ENCODE measurements at places on chromosomes 16 and 17.

GRCh38 chr17:57834146-57834741, 15.6 kb downstream of the MRPS23 start:
- no peak for DNase-seq

- no peak for DNase-seq
These were observed 10.3 kb downstream of the NLRC5 start for GRCh38 chr16:56999409-57000270.

DNA sequence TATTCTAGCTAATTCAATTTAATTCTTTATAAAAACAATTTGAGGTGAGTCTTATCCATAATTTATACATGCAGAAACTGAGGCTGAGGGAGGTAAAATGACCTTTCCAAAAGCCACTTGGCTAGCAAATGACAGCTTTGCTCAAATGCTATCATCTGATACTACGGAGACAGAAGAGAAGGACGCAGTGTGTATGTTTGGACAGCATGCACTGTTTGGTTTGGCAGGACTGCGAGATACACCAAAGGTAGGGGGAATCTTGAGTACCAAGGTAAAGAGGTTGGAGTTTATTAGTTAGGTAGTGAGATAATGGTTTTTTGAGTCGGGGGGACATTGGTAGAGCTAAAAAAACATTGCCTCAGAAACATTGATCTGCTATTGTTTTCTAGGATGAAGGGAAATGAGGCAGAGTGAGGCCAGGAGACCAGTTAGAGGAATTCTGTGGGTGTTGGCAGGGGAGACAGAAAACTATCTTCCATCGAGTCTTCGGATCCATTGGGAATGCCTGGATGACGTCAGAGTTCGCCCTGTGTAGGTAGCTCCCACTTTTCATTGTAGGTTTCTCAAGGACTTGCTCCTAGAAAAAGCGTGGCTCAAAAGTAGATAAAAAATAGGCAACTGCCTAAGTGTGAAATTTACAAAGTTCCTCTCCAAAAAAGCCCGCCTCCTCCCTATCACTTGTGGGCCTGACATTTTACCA, 2.5 kb upstream of the HS3ST4 start:
- no peak for DNase-seq

DNA sequence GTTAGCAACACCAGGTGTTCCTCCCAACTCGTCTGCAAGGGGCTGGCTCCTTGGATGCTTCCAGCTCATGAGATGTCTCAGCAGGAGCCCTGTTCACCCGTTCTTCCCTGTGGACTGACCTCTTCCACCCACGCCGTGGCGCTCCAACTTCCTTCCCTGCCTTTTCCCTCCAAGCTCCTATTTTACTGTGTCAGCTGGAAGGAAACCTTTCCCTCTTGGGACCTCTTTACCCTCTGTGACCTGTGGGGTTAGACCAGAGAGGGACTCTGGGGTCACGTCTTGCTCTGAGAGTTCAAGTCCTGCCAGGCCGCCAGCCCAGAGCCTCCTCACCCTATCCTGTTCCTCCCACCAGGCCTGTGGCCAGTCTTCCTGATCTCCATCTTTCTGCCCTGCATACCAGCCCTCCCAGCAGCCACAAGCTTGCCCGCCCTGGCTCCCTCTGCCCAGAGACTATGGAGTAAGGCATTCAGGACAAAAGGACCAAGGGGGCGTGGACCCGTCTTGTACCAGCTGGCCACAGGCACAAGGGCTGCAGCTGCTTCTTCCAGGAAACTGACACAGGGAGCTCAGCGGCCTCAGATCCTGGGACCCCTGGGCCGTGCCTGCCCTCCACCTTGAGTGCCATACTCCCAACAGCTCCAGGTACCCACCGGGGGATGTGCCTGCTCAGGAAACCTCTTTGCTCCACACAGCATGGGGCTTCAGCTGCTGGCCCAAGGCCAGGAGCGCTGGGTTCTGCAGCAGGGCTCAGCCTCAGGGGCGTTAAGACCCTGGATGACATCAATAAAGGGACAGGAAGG, 3.0 kb downstream of the PAQR4 start:
- DNase-seq: no peak

GRCh38 chr16:71807905-71808592, 585 bp downstream of the AP1G1 start:
- no peak for DNase-seq

GRCh38 chr16:26263406-26263805, 571.6 kb downstream of the HS3ST4 start:
- DNase-seq: no peak

GRCh38 chr16:11219178-11219577, 36.8 kb downstream of the SOCS1 start:
- DNase-seq: no peak

DNA sequence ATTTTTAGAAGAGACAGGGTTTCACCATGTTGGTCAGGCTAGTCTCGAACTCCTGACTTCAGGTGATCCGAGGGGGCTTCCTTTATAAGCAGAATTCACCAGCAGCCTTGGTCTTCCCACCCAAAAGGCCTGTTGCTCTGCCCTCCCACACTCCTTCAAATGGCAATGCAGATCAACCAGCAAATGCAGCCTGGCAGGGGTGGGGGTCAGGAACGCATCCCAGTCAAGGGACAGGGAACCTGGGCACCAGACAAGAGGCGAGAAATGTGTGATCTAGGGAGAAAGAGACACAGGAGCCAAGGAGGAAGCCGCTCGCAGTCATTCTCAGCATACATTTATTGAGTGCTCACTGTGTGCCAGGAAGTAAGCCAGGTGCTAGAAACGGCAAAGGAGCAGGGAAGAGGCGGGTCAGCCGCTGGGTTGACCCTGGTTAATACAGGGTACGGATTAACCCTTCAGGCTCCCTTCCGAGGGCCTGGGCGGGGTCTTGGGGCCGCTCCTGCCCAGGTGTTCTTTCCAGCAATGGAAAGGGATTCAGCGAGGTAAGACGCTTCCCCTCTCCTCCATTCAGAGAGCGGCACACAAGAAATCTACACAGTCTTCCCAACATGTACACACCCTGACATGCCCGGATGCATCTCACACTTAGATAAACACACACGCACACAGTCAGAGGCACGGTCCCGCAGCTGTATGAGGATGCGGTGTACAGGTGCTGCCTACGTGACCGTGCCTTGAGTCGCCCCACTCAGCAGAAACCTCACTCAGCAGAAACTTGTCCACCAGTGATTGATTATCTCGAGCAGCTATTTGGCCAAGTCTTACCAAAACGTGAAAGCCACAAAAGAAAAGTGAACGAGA, 6.6 kb upstream of the PITPNA start:
- no peak for DNase-seq

GRCh38 chr17:71521724-71522123, 599.1 kb upstream of the SOX9 start:
- DNase-seq: no peak

DNA sequence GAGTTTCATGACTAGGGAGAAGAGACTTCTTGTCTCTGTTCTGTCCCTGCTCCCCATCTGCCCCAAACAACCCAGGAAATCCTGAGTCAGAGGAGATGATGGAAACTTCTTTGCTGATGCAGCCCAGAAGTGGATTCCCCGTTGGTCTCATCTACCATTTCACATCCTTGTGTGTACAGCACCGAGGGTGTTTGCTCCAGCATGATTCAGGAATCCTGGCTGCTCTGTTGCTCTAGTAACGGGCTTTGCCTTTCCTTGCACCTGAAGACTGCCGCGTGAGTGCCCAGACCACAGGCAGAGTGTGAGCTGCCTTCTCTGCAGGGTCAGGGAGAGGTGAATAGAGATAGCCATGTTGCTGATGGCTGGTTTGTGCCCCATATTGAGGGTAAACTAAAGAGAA, 408.4 kb downstream of the CPPED1 start:
- DNase-seq: no peak

GRCh38 chr17:34207572-34207971, 47.5 kb upstream of the CCL2 start:
- DNase-seq: no peak

DNA sequence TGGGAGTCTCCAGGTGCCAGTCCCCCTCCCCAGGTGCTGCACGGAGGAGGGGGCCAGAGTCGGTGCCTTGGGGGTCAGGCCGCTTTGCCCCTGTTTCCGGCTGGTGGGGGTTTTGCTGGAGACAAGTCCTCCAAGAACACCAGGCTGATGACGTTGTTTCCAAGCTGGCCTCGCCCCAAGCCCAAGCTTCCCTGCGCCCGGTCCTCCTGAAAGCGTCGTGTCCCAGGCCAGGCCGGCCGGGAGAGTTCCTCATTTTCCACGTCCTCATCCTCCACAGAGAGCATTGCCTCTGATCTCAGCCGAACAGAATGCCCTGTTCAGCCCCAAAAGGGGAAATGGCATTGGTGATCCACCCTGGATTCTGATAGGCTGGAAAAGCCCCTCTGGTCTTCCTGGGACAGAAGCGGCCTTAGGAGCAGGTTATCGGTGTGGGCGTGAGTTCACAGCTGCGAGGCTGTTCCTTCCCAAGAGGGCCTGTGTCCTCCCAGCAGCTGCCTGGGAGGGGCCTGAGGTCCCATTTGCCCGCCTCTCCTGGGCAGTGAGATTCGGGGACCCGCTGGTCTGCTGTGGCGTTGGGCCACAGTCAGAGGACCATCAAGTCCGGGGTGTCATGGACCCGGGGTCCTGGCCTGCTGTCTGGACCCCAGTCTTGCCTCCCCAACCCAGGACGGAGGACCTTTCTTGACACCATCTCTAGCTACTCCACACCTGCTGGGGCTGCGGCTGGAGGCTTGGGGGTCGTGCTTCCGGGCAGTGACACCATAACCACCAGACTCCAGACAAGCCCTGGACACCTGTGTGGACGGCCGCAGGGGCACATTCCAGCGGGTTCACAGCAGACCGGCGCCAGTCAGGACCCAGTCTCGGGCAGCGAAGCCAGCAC, 7.1 kb downstream of the SOX8 start:
- no peak for DNase-seq

DNA sequence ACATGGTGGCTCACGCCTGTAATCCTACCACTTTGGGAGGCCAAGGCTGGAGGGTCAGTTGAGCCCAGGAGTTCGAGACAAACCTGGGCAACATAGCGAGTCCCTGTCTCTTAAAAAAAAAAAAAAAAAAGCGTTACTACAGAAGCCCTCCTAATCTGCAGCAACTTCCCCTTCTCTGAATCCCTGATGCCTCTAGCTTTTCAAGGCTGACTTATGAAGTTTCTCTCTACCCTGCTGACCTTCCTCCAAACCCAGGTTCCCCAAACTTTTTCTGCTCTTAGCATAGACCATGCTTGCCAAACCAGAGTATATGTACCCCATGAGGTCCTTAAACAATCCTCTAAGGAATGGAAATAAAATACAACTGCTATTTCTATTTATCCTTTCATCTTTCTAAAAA, 16.4 kb downstream of the LYRM1 start:
- DNase-seq: no peak

- no peak for DNase-seq
These were observed 51.3 kb upstream of the FBXO47 start for GRCh38 chr17:39018267-39019134.

DNA sequence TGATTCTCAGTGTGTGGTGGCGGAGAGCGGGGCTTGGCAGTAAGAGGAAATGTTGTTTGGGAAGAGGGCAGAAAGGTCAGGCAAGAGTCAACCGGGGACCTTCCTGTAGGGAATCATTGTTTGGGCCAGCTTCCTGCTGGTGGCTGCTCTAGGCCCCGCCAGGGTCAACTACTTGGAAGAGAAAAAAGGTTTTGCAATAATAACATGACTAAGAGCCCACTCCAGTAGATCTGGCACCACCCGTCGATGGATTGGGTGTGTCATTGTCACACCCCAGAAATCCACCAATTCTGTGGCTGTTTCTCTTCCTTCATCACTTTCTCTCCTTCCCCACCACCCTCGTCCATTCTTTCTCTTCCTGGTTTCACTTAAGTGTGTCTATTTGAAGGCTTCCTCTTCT, 4.2 kb upstream of the KRT24 start:
- DNase-seq: no peak

GRCh38 chr17:75845058-75845711, 981 bp upstream of the UNC13D start:
- no peak for DNase-seq

DNA sequence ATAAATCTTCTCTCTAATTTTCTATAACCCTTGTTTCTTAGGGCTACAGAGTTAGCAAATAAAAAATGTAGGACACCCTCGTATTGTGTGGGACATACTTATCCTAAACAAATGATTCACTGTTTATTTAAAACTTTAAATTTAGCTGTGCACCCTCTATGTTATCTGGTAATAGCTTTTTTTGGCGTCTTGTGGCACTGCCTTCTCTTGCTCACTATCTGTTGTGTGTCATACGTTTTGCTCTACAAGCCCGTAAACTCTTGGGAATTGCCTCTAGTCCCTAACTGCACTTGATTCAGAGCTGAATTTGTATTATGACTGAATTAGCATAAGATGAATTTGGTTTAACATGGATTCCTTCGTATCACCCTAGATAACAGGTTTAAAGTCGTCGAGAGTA, 144.3 kb upstream of the MYOCD start:
- no peak for DNase-seq

DNA sequence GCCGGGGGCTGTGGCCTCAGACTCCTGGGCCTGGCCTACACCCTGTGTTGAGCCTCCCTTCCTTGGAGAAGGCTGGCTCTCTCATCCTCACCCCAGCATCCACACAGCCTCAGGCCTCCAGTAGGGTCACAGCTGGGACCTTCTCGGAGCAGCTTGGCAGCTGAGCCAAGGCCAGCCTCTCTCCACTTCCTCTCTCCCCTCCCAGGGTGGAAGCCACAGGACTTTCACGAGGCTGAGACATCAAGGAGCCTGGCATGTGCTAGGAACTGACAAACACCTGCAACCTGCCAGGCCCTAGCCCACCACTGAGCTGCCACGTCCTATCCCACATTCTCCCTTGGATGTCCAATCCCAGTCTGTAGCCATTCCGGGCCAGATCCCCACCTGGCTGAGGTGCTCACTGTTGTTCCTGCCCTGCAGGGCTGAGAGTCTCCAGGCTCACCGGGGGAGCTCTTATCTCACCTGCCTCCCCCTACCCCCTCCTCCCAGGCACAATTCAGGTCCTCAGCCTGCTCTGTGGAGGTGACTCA, 3.1 kb downstream of the MMP15 start:
- no peak for DNase-seq

GRCh38 chr17:59890720-59891119, 2.0 kb downstream of the TUBD1 start:
- DNase-seq: no peak

All from NCI-H187 (cell line).